ENCODE measurements at places on chromosomes 16 and 17. TPM values are rescaled to one million over a fixed set of nuclear protein-coding genes. Genes with fewer than 3 reads are reported as not detected.

Gene KRTAP2-3
- total RNA-seq: not detected

Gene KRTAP4-6
- total RNA-seq: not detected

Gene TMEM114
- not detected for total RNA-seq

Gene SLC4A1
- total RNA-seq: not detected

Gene SRCAP
- total RNA-seq: 42.3 TPM

Gene NPIPA1
- total RNA-seq: 56.3 TPM

Gene MT4
- total RNA-seq: not detected

Gene ARHGAP44
- total RNA-seq: 10.8 TPM

Gene TERB1
- not detected for total RNA-seq

Gene TNFSF13
- 15.0 TPM for total RNA-seq

Gene CPHXL2
- not detected for total RNA-seq

Gene ARL4D
- 11.8 TPM for total RNA-seq

Gene EXOSC6
- total RNA-seq: 18.8 TPM

Gene SRL
- 359 TPM for total RNA-seq

Gene TP53TG3
- 0.39 TPM for total RNA-seq

Gene CFAP97D1
- total RNA-seq: not detected

Gene GAS7
- 115 TPM for total RNA-seq

Gene CCL11
- 5.4 TPM for total RNA-seq

Gene PYY
- not detected for total RNA-seq

Gene ZSCAN10
- total RNA-seq: not detected

Gene SMIM36
- not detected for total RNA-seq

Data from left cardiac atrium (tissue), 4 donors.